NCI-H1930 (cell line): ENCODE measurements at places on chromosomes 7 and 10.

- no peak for DNase-seq
Observed at GRCh38 chr7:41312235-41312634, 390.7 kb downstream of the INHBA start.

GRCh38 chr10:3396116-3396515 is 223.5 kb upstream of the PITRM1 start:
- DNase-seq = no peak

DNA sequence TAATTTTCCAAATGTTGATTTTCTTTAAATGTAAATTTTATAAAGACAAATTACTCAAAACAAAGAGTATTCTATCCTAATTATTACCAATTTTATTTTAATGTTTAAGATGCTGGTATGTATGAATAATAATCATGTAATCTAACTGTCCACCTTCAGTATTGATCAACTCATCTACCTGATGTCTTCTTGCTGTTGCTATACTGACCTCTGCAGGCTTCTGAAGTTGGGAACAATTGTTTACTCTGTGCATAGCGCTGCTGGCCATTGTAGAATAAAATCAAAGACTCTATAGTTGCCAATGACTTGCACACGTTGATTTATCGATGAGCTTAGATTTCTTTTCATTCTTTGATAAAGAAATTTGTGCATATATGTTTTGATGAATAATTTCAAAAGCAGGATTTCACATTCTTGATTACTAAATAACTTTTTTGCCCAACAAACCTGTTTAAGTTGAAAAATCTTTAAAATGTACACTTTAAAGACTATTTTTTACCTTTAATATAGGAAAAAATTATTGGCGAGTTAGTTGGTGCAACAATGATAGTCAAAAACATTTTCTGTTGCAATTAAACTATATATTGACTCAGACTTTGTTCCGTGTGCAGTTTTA is 282.3 kb downstream of the TFEC start:
- no peak for DNase-seq

- DNase-seq = no peak
Observed at GRCh38 chr7:78420001-78420400, 621.4 kb downstream of the PHTF2 start.

DNA sequence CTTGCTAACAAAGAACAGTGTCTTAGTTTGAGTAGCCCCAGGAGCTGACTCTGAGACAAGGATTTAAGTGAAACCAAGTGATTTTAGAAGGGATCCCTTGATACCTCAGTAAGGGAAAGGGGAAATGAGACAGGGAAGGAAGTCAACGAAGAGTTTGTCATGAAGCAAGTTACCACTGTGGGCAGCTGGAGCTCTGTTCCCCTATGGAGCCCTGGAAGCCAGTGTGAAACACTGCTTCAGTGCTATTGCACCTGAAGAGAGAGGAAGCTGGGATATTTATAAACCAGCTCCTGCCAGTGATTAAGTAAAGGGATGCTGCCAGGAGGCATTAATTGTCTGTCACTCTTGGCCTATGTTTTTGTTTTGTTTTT is 58.9 kb upstream of the WAPL start:
- DNase-seq = no peak

DNA sequence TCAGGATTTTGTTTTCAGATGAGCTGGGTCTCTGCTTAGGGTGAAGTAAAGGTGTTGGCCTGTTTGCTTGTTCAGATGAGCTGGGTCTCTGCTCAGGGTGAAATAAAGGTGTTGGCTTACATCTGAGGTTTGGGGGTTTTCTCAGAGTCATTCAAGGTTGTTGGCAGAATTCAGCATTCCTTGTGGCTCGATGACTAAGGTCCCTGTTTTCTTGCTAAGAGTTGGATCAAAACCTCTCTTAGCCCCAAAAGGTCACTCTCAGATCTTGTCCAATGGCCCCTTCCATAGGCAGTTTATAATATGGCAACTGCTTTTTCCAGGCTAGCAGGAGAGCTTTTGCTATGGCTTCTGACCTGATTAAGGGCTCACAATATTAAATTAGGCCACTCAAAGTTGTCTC is 106.6 kb downstream of the ADAM22 start:
- DNase-seq = no peak

DNA sequence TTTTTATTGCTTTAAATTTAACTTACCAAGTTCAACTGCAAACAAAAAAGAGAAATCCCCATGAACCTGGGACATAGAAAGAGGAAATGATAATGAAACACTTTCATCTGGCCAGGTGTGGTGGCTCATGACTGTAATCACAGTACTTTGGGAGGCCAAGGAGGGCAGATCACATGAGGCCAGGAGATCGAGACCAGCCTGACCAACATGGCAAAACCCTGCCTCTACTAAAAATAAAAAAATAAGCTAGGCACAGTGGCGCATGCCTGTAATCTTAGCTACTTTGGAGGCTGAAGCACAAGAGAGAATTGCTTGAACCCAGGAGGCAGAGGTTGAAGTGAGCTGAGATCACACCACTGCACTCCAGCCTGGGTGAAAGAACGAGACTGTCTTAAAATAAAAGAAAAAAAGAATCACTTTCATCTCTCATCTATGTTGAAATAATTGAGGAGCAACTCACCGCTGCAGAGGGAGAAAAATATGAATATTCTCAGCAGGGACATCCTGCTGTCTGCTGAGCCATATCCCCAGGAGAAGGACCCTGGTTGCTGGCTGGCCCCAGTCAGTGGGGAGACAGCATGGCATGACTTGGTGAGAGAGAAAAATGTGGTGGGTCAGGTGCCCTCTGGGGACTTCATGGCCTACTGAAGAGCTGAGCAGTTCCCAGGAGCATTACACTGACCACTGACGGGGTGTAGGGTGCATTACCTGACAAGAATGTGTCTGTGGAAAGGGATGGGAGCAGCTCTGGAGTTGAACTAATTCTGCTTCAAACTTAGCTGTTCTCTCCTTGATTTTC is 22.8 kb upstream of the TARP start:
- DNase-seq = no peak

DNA sequence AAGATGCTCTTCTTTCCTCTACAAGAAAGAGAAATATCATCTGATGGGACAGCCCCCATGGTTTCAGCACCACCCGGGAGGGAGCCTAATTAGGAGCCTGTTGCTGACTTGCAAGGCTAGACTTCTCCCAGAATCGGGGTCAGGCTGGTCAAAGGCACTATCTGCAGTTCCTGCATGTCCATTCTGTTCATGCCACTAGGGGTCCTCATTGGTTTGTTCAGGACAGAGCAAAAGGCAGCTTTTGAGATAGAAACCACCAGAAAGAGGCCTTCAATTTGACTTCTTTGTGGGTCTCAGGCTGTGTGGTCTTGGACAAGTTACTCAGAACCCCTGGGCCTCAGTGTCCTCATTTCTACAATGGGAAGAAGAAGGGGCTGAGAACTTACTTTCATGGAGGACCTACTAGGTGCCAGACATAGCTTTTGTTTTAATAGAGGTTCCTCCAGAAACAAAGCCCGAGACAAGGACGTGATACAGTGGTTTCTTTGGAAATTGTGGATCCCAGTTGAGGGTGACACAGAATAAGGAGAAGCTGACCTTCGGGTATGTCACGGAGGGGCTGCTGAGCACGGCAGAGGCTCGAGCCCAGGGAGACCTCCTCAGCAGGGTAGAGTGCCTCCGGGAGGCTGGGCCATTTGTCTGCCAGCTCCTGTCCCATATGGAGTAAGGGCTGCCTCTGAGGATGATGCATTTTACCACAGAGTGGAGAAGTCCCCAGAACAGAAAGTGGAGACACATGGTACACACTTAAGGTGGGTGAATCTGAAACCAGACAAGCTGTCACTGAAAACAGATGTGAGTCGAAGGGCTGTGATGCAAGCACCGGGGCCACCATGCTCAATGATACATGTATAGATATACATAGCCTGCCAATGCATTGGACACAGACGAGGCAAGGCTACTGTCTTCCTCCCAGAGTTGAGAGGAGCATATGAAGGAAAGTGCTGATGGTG is 33.1 kb upstream of the NEUROD6 start:
- peak; percentile 44 for DNase-seq

DNA sequence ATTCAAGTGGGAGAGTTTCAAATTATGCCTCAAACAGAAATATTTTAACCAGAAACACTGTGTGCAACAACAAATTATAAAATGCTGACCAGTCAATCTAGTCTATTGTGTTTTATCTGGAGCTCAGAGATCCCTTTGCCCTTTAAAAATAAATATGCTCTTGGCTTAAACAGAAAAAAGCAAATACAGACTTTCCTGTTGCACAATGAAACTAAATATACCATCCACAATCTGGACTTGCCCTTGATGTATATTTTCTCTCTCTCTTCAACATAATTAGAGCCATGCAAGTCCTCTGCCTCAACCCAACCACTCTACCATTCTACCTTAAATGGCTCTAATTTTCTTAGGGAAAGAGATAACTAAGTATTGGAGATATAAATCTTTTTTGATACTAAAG is 34.9 kb downstream of the ASAH2 start:
- no peak for DNase-seq

DNA sequence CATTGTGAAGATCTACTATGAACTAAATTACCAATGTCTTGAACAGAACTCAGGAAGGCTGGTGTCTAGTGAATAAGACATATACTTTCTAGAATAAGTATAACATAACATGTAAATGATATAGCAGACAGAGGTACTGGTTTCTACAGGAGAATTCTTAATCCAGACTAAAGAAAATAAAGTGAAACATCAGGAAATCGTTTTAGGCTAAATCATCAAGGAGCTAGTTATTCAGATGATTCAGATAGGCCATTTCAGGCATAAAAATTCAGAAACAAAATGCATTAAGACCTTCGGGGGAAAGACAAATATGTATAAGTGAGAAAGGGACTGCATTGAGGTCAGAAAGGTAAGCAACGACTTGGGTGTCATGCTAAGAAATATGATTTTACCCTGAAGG is 170.6 kb downstream of the LRRN3 start:
- DNase-seq = no peak

DNA sequence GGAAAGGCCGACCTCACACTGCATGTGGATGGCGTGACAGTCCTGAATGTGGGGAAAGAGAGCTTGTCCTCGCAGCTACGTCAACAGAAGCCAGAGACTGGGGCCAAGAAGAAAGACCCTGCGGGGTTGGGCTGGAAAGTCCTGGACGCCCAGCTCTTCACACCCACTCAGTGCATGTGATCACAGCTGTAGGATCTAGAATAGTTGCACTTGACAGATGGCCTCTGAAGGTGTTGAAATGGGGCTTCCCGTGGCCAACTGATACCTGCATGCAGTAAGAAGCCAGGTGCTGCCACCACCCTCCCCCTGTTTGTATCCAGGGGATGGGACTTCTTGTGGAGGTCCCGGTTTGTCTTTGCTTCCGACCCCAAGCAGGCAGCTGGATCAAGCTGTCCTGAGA is 34.1 kb upstream of the OCM2 start:
- DNase-seq = no peak

- DNase-seq = no peak
Observed at GRCh38 chr7:47634273-47634672, 52.4 kb upstream of the TNS3 start.

- DNase-seq = no peak
Observed at GRCh38 chr10:76009531-76009930, 578.1 kb downstream of the LRMDA start.

DNA sequence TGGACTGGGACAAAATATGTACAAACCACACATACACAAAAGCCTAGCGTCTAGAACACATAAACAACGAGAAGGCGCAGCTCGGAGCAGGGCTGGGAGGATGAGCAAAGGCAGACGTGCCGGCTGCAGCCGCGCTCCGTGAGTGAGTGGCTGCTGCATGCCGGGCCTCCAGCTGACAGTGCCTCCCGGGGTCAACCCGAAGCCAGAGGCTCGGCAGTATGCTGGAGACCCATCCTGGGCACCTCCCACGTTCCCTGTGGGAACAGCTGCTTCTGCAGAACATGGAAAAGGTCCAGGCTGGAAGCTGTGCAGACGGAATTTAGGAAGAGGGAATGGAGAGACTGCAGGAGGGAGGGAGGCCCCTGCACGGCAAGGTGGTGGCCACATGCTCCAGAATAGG is 3.6 kb upstream of the GPR146 start:
- DNase-seq = no peak

DNA sequence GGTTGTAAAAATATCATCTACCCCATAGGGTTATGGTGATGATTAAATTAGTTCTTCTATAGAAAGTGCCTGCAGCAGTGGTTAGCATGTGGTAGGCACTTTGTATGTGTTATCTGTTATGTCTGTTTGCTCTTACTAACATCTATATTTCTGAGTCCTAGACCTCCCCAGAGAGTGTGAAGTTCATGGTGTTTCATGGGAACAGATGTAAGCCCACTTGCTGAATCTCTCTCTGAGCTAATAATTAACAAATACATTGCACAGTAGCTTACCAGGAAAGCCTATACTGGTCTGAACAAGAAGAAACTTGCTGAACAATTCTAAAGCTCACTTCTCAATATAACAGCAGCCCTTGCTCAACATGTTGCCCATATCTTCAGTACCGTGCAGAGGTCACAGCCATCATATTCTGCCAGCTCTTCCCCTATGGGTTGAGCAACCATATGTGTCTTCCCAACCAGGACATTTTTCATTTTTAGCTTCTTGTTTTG is 100.1 kb downstream of the NPSR1 start:
- DNase-seq = no peak

DNA sequence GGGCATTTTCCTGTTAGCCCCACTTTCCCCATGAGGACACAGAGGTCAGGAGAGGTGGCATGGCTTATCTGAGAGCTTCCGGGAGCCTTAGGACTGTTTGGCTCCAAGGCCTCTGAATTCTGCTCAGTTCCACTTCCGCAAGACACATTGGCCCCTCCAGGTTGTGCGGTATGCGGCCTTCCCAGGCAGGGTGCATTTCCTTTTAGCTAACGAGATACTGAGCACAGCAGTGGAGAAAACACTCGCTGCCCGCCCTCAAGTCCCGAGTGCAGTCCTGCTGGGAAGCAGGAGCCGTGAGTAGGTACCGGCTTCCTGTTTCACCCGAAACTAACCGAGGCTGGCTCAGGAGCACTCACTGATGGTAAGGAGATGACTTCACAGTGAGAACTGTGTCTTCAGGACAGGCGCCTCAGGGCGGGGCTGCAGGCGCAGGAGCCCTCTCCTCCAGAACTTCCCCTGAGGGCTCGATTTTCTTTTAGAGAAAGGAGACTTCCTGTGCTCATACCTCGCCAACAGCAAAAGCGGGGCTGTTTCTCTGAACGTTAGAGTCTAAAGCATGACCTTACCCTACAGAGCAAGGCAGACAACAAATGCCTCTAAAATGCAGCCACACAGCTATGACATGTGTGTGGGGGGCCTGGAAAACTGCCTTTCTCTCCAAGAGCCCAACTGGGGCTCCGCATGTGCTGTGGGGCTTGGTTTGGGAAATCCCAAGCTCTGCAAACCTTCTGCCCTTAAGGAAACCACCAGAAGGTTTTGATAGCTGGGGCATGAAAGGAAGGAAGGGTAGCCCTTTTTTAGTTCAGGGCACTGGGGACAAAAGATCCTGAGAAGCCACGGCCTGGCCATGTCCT is 25.9 kb downstream of the RGS10 start:
- no peak for DNase-seq

DNA sequence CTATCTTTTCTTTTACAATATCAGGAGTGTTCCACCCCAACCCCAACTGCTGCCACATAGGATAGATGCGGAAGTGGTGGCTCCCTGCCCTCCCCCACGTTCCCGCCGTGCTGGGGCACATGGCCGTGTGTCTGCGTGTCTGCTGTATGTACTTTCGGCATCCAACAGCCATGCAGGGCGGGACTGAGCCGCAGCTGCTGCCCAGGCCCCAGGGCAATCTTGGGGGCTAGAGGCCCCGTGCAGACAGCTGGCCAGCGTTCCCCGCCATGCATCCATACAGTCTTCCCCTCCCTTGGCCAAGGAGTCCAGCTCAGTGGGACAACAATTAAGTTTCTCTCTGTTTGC is 162.7 kb downstream of the DGKB start:
- DNase-seq = no peak
